ENCODE measurements at places on chromosomes 11 and 22.

GRCh38 chr22:20542736-20543135 is 35.3 kb downstream of the MED15 start:
- DNase-seq, result no peak

- no peak for DNase-seq
Observed at GRCh38 chr11:66979336-66979980, 4.4 kb downstream of the C11orf86 start.

GRCh38 chr11:58805065-58805464 is 39.4 kb downstream of the GLYATL2 start:
- DNase-seq, result no peak

- no peak for DNase-seq
Observed at GRCh38 chr11:92342886-92343285, 118.3 kb downstream of the FAT3 start.

- no peak for DNase-seq
Observed at GRCh38 chr11:67312187-67313021, 9.1 kb downstream of the SSH3 start.

DNA sequence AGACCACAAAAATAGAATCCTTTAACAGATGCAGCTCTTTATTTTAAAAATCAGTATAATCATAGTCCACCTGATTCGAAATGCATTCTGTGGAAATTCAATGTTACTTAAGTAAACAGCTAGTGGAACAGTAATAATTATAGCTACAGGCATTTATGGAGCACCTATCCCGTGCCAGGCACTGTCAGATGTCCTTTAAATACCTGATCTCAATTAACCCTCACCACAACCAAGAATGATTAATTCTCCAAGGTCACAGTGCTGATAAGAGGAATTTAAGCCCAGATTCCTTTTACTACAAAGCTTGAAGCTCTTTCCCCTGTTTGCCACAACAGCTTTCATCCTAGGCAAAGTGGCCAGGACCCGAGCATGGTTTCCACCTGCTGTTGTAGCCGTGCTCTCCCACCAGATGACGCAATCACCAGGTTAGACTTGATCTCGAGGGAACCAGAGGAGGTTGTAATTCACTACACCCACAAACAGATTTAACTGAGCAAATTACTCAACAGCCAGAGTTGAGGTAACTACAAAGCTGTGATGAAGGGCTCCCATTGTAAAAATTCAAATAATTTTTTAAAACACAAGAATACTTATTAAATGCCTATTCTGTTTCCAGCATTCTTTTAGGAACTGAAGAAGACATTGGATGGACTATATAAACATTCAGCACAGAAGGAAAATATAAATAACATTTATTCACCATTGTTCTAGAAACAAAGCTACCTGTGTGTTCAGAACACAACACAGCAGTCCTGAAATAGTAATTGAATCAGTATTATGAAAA is 10.3 kb downstream of the PRDM10 start:
- no peak for DNase-seq

- DNase-seq, result no peak
Observed at GRCh38 chr11:12051287-12051662, 42.8 kb upstream of the DKK3 start.

DNA sequence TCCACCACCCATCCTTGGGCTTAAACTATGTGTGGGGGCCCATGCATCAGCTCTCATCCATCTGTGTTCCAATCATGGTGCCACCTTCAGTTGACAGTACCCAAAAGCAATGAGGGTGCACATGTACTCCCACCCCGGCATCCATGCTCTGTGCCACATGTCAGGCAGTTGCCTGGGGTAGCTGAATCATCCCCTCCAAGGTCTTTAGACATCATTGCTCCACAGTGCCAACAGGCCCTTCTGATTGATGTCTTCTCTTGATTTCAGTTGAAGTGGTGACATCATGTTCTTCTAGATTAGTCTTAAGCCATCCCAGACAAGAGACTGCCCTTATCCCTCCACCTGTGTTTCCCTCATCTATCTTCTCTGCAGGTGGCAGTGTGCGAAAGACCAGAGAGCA is 42.5 kb downstream of the TMPRSS5 start:
- no peak for DNase-seq

DNA sequence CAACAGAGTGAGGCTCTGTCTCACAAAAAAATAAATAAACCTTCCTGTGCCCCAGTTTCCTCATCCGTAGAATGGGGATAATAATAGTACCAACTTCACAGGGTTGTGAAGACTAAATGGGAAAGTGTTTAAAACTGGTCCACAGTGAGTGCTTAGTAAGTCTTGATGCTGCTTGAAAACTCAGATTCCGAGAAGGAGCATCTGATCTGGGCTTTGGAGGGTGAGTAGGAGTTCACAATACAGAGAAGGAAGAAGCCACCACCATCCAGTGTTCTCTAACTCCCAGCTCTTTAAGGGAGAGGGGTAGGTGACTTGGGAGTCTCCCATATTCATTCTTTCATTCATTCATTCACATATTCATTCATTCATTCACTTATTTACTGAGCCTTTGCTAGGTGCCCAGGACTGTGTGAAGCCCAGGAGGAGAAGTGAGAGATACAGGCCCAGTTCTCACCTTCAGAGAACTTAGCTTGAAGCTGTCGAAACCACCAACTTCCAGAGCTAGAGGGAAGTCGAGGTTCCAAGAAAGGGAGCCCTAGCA is 17.7 kb downstream of the CYTH4 start:
- DNase-seq, result no peak

DNA sequence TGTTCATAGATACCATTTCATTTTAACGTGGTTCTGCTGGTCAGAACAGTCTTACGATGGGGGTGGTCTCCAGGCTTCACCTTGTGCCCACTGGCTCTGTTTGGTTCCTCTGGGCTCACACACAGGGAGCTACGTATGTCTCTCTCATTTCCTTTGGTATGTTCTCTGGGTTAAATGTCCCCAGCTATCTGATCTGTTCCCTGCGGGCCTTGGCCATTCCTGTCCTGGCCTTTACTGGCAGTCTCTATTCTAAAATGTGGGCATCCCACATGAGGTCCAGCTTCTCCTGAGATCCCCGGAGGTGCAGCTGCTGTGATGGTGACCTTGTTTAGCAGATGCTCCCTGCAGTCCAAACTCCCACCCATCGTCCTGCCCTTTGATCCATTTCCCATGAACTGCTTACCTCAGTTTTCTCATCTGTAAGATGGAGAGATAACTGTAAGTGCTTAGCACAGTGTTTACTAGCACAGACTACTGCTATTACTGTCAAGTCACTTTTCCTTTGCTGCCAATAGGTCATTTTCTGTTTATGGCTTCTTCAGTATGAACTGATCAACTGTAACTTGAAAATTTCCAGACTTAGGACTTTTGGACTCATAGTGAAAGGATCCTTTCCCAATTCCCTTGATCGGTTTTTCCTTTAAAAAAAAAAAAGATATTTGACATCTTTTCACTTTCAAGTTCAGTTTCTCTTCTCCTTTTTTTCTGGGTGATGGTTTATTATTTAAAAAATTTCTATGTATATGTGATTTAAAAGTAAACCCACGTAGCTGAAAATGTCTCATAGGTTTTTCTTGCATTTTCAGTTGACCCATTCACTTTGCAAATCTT is 92.9 kb downstream of the PTPRJ start:
- no peak for DNase-seq

All from left hindlimb (tissue), 1 donor.